ENCODE measurements at places on chromosomes 11 and 22.

DNA sequence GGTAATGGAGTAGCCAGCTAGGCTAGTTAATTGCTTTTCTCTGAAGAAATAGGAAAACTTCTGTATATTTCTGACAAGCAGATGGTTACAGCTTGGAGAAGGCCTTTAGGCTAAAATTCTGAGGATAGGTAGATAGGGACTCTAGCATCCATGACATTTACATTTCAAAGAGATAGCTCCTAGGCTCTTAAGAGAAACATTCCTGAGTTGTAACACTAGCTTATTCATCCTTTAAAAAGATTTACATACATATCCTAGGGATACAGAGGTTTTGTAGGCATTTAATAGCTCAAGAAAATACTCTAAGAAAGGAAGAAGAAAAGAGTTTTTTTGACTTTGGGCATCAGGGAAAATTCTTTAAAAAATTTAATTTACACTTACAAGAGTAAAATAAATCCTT is 130.9 kb upstream of the CCDC179 start:
- DNase-seq: no peak

GRCh38 chr11:3904228-3904627 is 48.8 kb downstream of the STIM1 start:
- DNase-seq: no peak

- DNase-seq: no peak
These were observed 11.1 kb upstream of the OOSP2 start for GRCh38 chr11:60029015-60029632.

- no peak for DNase-seq
These were observed 1.6 kb downstream of the PPP2R1B start for GRCh38 chr11:111764621-111765020.

GRCh38 chr11:70073871-70074371 is 4.2 kb upstream of the ANO1 start:
- no peak for DNase-seq

- DNase-seq: peak; percentile 74
These were observed 6.3 kb downstream of the FXYD2 start for GRCh38 chr11:117818041-117818873.

GRCh38 chr11:88326099-88326498 is 11.4 kb downstream of the CTSC start:
- DNase-seq: no peak

DNA sequence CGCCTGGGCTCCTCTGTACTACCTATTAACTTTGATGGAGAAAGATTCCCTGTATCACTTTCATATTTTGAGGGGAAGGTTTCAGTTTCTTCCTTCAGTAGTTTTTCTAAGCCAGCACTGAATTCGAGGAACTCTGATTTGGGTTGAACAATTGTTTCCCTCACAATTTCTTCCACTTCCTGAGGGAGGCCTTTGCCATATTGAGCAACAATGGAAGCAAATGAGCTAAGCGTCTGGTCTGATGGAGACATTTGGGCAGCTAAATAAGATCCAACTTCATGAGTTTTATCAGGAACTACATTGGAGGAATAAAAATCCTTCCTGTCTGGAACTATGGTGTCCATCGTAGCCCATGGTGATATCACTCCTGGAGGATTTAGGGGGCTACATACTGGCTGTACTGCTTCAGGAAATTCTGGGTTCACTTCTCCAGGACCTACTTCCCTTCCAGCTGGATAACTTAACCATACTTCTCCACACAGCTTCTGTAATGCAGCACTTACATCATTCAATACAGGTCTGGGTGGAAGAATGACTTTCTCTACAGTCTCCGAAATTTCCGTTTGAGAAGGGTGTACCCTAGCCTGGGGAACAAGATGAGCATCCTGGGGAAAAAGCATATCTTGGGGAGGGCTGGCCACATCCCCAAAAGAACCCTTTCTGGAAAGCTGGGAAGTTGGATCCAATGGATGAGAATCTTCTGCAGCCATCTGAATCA is 38.9 kb upstream of the CCDC89 start:
- no peak for DNase-seq

DNA sequence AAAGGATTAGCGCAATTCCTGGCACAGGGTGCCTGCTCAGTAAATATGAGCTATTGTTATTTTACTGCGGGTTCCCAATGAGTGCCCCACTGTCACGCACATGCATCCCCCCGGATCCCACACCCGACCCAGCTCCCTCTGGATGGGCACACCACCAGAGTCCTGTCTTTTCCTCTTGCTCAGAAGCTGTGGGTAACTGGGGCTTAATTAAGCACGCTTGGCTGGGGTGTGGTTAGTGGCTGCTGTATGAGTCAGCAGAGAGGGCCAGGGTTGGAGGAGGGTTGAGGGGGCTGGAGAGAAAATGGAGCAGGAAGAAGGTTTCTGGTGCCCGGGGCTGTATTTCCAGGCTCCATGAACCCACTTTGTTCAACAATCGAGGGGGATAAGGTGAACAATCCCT is 30.3 kb upstream of the NECTIN1 start:
- no peak for DNase-seq

- DNase-seq: no peak
These were observed 187.8 kb downstream of the SNX19 start for GRCh38 chr11:130728185-130729180.

- no peak for DNase-seq
These were observed 87.9 kb downstream of the NCAM1 start for GRCh38 chr11:113048820-113049768.

DNA sequence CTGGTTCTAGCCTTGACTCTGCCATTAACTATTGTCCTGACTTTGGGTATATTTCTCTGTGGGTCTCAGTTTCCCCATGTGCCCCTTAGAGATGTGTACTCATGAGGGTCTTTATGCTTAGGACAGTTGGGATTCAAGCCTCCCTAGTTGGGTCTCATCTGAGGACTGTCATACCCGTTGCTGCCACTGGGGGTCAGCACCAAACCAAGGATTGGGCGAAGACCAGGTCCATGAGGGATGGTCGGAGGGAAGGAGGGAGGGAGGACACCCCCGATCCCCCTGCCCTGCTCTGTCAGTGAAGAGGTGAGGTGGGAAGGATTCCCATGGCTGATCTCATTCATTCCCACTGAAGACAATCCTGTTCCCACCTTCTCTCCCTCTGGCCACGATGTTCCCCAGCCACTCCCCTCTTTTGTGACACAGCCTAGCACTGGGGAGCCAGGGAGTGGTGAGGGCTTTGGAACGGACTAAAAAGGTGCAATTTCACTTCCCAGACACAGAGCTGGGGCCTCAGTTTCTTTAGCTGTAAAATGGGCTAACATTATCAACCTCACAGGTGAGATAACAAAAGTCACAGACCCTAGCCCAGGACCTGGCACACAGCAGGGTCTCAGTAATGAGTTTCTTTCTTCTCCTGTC is 12.4 kb upstream of the KLHL35 start:
- DNase-seq: peak; percentile 85

- no peak for DNase-seq
These were observed 1.2 kb upstream of the DRG1 start for GRCh38 chr22:31398231-31398630.

- DNase-seq: no peak
These were observed 160.5 kb upstream of the GRK3 start for GRCh38 chr22:25403811-25404471.

GRCh38 chr11:72954860-72955259 is 140.6 kb downstream of the ATG16L2 start:
- no peak for DNase-seq

GRCh38 chr11:130829920-130830511 is 86.3 kb downstream of the SNX19 start:
- DNase-seq: no peak

GRCh38 chr11:71267807-71268421 is 15.5 kb upstream of the SHANK2 start:
- DNase-seq: no peak

DNA sequence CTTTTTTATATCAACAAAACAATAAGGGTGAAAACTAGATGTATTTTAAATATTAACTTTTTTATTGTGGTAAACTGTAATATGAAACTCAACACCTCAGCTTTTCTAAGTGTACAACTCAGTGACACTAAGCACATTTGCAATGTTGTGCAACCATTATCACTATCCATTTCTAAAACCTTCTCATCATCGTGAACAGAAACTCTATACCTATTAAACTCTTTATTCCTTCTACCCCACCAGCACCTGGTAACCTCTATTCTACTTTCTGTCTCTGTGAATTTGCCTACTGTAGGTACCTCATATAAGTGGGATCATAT is 9.4 kb downstream of the HORMAD2 start:
- no peak for DNase-seq

- DNase-seq: no peak
These were observed 309.5 kb downstream of the CADM1 start for GRCh38 chr11:115194802-115195110.

DNA sequence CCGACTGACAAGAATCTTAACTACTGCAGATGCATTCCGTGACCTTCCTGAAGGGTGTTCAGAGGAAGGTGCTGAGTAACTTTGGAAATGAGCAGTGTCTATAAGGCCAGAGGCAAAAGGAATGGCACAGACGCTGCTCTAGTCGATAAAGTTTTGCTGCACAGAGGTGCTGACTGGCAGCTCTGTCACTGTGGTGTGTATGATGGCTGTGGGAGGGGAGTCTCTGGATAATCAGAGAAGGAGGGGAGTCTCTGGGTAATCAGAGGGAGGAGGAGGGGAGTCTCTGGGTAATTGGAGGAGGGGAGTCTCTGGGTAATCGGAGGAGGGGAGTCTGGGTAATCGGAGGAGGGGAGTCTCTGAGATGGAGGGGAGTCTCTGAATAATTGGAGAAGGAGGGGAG is 18.4 kb downstream of the PTDSS2 start:
- DNase-seq: no peak

- DNase-seq: no peak
These were observed 32.5 kb downstream of the ABCC8 start for GRCh38 chr11:17443926-17444690.

DNA sequence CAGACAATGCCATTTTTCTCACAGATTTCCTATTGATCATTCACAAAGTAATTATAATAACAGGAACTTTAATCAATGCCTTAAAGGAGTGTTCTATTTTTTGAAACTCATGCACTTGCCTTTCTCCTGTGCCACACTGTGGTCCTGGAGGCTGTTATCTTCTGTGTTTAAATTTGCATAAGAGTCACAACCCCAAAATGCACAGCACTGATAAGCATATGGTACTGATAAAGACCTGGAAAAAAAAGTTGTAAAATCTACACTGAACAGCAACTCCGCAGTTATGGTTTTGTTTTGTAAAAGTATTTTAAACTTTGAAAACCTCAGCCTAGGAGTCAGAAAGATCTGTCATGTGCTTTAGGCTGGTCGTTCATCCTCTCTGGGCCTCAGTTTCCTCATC is 9.1 kb upstream of the CCDC34 start:
- DNase-seq: no peak

DNA sequence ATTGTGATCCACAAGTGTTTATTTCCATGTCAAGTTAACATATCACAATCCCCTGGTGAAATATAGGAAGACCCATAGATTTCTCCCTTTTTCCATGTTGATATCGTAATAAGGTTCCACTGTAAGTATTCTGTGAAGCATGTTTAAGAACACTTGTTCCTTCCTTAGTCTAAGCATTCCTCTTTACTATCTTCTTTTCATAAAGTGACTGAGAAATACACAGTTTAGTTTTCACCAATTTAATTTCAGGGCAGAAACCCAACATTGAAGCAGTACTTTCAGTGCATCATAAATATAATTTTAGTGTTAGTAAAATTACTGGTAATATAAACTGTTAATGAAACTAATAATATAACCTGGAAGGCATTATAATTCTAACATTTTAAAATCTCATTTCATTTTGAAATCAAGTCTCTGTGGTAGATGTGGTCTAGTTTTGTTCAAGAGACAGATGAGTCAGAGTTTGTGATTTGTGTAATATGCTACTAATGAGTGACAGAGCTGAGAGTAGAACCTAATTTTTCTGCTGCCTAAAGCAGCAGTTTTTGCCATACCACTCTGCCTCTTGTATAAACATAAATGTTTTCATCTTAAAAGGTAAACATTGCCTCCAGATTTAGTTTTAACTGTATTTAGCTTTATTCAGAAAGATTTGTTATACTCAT is 79.4 kb downstream of the ATM start:
- DNase-seq: no peak

DNA sequence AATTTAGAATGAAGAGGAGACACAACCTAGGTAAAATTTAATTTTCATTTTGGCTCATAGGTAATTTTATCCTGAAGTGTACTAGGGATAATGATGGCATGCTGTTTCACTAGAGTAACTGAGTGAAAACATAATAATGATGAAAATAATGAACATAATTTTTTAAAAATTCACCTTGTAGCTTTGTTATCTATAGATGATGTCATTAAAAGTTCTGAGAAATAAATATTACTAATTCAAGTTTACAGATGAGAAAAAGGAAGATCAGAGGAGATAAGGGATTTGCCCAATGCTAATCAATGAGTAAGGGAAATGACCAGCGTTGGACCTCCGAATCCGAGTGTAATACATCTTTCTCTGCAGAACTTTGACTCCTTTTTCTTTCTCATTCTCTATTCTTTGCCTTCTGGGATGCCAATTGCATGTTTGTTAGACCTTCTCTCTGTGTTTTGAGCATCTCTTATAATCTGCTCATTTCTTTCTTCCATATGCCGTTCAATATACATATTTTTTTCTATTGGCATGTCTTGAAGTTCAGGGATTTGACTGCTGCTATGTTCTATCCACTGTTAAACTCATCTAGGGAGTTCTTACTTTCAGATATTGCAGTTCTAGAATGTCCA is 186.5 kb downstream of the SNX19 start:
- no peak for DNase-seq

GRCh38 chr11:10318527-10318802 is 13.6 kb downstream of the ADM start:
- DNase-seq: no peak

- DNase-seq: no peak
These were observed 21.4 kb upstream of the BMAL1 start for GRCh38 chr11:13256216-13256615.

DNA sequence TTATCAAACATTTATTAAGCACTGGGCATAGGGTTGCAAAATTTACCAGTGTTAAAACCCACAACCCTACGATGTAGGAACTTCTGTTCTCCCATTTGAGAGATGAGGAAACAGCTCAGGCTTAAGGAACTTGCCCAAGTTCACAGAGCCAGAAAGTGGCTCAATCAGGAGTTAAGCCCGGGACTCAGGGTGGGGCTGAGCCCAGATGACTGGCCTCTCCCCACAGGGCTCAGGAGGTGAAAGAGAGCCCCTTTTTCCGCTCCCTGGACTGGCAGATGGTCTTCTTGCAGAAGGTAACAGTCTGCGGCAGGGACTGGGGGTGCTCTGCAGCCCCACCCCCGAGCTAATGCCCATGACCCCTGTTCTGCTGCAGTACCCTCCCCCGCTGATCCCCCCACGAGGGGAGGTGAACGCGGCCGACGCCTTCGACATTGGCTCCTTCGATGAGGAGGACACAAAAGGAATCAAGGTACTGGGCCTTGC is 5.6 kb upstream of the ANKRD13D start:
- DNase-seq: no peak

GRCh38 chr11:765025-765801 is 12.1 kb downstream of the GATD1 start:
- peak; percentile 77 for DNase-seq

DNA sequence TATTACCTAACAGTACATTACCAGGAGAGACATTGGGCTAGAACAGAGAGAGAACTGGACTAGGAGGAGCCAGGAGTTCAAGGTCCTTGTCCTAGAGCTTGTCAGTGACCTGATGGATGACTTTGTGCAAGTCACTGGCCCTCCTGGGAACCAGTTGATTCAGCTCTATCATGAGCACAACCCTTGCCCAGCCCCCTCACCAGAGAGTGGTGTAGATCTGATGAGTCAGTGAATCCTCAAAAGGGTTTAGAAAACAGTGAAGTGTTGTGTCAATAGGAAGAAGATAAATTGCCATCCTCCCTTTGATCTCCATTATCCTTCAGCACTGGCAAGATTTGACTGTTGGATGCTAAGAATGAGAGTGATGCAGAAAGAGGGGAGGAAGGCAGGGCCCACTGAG is 24.3 kb downstream of the NEU3 start:
- no peak for DNase-seq
